Activated CD4-positive, CD25-positive, alpha-beta regulatory T cell treated with anti-CD3 and anti-CD28 coated beads, Interleukin-2, amount 50 U/mL, for 16 hours (primary cell): ENCODE measurements at places on chromosomes 12 and 14.

- DNase-seq = no peak
Observed at GRCh38 chr12:10101042-10101579, 2.3 kb upstream of the CLEC1A start.

GRCh38 chr12:123836292-123836691 is 74.2 kb downstream of the DNAH10 start:
- no peak for DNase-seq

DNA sequence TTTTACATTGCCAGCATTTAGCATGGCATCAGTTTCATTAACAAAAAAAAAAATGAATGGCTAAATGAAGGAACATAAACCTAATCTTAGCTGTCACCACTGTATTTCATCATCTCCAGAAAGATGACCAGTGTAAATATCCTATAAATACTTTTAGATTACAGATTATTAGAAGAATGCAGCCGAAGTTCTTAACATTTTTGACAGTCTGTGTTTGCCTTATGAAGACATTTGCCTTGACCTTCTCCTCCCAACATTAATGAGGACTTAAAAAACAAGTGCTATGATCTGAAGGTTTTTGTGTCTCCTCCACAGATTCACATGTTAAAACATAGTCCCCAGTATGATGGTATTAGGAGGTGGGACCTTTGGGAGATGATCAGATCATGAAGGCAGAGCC is 253.0 kb downstream of the SNAPC1 start:
- DNase-seq = no peak

DNA sequence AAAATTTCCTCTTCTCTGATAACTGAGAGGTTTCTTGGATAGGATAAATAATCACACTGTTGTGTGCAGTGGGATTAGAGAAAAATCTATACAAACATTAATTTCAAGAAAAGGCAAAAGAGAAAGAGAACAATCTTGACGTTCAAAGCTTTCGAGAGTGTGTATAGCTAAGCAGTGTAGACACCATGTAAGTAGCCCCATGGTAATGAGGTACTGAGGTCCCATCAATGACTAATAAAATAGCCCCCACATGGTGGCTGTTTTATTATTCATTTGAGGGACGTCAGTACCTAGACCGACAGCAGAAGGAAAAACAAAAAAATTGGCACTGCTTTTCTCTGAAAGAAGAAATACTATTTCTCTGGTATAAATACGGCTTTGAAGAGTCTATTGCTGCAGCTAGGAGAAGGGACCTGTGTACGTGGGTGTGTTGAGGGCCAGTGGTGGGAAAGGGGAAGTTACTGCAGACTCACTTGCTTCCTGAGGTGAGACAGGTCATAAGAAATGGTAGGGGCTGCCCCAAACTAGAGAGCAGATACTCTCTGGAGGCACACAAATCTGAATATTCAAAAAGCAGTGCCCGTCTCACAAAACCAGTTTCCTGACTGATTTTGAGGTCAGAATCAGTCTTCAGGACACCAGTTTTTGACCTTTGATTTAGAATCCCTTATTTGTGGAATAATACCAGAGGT is 339.8 kb downstream of the EMP1 start:
- DNase-seq = no peak

GRCh38 chr14:104290756-104291122 is 152.4 kb downstream of the KIF26A start:
- no peak for DNase-seq

DNA sequence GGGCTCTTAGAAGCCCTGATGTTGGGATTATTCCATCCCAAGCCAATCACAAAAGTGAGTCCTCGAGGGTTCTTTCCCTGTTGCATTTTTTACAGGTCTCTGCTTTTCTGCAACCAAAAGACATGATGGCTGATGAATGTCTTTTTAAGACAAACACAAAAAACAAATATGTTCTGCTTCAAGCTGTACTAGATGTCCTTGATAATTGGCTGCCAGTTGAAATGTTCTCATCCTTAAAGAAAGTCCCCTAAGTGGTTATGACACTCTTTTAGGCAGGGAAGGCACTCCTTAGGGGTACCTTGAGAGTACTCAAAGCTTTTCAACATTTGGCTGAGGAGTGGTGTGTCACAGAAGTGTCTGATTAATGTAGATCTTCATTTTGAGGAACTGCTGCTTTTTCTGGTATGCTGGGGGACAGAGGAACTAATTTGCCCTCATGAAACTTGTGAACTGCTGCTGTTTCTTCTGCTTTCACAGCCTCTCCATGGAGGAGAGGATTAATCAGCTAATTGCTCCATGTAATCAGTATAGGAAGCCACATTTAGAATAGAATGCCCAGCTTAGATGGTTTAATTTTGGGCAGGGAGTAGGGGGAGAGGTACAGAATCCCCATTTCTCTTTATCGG is 22.8 kb upstream of the IGF1 start:
- DNase-seq = no peak

GRCh38 chr14:99260587-99261551 is 11.1 kb downstream of the BCL11B start:
- DNase-seq = peak; percentile 50

GRCh38 chr14:77302926-77303325 is 17.8 kb downstream of the POMT2 start:
- peak; percentile 10 for DNase-seq

DNA sequence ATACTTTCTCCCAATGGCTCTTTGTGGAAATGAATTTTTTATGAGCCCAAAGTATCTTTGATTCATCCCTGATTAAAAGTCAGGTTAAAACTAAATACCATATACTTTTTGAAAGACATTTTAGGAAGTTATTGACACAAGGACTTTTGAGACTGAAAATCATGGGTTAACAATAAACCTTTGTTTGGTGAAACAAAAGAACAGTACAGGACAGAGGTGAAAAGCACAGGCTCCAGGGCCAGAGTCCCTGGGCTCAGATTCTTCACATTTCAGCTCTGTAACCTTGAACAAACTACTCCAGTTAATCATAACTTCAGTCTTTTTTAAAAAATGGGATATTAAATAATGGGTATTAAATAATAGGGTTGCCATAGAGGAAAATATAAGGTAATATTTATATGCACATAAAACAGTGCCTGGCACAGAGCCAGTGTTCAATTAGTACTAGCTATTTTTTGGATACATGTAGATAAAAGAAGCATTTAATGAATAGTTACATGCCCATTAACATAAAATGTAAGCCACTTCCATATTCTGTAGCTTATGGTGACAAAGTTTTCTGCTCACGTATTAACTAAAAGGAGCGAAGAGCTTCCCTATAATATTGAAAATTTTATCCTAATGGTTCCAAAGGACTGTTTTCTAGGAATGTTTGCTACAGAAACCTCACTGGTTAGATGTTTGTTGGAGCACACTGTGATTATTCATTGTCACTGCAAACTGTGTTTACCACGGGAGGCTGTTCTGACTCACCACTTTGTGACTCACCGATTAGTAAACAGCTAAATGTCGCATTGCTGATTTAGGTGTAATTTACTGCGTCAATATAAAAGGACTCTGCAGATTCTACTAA is 255.4 kb downstream of the DAD1 start:
- DNase-seq = no peak

DNA sequence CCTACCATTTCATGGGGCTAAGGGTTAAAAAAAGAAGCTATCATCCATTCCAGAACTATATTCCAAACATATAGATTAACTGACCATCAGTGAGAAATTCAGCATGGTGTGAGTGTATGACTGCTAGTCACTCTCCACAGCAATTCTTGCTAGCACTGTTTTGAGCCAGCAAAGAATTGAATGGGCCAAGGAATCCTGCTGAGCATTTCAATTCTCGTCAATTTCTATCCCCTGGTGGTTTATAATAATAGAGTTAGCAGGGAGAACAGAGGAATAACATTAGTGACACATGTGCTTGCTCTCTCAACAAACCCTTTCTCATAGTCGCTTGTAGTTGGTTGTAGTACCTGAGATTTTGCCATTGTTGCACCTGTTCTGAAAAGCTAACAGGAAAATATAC is 7.2 kb downstream of the MBIP start:
- DNase-seq = no peak

DNA sequence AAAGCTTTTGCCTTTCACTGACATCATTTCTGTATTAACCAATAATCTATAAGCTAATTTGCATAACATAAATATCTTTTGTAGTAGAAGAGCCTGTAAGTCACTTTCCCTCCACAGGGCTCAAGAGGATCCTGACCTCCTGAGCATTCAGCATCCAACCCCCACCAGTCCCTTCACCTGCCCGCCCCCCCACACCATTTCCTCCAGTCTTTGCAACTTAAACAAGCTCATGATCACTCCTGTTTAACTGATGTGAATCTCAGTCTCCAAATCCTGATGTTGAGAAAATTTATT is 12.0 kb upstream of the CRY1 start:
- no peak for DNase-seq

DNA sequence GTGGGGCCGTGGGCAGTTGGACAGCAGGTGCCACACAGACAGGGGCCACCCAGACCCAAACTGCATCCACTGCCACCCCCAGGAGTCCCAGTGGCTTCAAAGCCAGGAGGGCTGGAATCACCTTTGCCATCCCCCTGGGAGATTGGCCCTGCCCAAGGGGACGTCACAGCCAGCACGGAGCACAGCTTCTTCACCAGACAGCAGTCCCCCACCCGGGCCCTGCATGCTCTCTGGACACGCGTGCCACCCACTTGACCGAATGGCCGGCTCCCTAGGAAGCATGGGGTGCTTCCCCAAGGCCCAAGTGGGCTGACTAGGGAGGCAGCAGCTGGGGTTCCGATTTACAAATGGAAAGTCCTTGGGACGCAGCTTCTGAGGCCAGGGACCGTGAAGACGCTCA is 17.3 kb downstream of the DHX37 start:
- DNase-seq = no peak

GRCh38 chr14:61475316-61475715 is 153.9 kb downstream of the PRKCH start:
- DNase-seq = no peak

DNA sequence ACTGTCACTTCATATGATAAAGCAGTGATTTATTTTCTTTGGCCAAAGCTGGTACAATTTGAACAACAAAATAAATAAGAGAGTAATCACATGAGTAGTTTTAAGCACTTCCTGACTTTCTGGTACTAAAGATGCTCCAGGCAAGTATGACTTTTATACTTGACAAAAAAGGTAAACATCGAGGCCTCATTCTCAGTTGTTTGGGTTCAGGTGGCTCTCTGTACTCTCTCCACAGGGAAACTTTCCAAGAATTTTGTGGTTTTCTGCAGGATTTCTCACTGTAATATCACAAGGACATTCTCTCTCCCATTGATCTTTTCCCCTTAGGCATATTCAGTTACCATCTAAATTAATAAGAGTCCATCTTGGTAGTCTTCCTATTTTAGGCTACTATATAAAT is 26.6 kb upstream of the KCNC2 start:
- no peak for DNase-seq

- no peak for DNase-seq
Observed at GRCh38 chr14:54498095-54498531, 9.3 kb upstream of the GMFB start.

GRCh38 chr12:4031703-4032291 is 158.6 kb upstream of the PARP11 start:
- DNase-seq = no peak

GRCh38 chr14:71220462-71220861 is 313.2 kb downstream of the PCNX1 start:
- DNase-seq = no peak

DNA sequence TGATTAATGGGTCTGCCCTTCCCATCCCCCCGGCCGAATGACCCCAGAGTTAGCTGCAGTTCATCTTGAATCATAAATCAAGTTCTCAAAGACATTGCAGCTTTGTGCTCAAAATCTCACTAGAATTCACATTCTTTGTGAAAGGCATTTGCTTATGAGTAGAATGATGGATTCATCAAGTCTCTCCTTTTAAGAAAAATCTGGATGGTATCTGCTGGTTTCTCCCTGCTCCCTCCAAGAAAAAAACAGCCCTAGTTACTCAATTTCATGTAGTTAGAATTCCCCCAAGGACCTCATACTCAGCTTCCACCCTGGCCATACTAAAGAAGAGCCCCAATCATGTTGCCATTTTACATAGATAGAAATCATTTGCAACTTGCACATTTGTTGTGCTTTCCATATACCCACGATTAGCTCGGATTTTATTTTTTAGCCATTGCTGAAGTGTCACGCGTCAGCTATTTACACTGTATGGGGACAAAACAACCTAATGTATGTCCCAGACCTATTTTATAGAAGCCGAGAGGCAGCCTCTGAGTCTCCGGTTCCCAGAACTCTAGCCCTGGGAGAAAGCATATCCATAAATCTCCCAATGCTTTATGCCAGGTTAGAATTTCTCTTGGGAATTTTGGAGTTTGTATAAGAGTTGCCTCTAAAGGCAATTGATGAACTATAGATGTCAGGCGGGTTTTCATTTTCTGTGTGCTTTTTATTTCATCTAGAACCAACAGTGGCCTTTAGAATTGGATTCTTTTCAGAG is 299.5 kb downstream of the ZFP36L1 start:
- no peak for DNase-seq

GRCh38 chr12:131112021-131112420 is 158.3 kb downstream of the ADGRD1 start:
- DNase-seq = no peak

- DNase-seq = no peak
Observed at GRCh38 chr14:105126981-105127329, 41.6 kb downstream of the JAG2 start.

DNA sequence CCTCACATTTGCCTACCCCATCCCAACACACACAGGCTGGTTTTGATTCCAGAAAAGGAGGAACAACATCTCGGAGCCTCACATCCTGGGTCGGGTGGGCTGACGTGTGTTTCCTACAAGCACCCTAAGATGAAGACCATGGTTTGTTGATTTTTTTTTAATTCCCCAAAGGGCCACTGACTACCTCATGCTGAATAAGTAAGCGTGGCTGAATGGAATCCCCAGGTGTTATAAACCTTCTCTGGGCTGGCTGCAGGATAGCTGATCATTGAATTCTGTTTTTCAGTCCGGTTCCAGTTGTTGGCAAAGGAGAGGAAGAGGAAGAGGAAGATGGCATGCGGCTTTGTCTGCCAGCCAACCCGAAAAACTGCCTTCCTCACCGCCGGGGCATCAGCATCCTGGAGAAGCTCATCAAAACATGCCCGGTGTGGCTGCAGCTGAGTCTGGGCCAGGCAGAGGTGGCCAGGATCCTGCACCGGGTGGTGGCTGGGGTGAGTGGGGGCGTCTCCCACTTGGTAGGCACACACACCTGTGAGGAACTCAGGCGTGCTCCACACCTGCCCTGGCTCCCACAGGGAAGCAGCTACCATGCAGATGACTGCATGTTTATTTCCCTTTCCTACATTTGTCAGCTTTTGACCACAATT is 42.0 kb downstream of the RIN3 start:
- DNase-seq = no peak

DNA sequence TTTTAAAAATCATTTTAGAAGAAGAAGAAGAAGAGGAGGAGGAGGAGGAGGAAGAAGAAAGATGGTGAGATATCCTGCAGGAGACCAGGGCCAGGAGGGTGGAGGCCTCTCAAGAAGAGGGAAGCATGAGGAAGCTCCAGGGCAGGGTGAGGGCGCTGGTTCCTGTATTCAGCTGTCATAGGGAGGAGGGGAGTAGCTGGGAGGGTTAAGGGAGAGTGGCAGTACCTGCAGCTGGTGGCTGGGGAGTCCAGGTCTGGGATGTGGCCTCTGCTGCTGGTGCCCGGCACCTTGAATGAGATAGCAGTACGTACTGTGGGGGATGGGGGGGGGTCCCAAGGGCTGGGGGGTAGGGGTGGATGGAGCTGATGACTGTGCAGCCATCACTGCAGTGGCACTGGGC is 9.8 kb downstream of the RBP5 start:
- DNase-seq = no peak

GRCh38 chr12:107843351-107844311 is 69.1 kb downstream of the ASCL4 start:
- DNase-seq = no peak

- DNase-seq = peak; percentile 57
Observed at GRCh38 chr12:11581179-11581755, 68.2 kb upstream of the ETV6 start.

- no peak for DNase-seq
Observed at GRCh38 chr12:11706509-11707379, 57.3 kb downstream of the ETV6 start.
